ENCODE measurements at places on chromosomes 7 and 10. TPM values are rescaled to one million over a fixed set of nuclear protein-coding genes. Genes with fewer than 3 reads are reported as not detected.

The ANKRD61 gene
- total RNA-seq: under 0.01 TPM

The SPDYE16 gene
- not detected for total RNA-seq

The SCRN1 gene
- 91.4 TPM for total RNA-seq

The ZNF365 gene
- 3.3 TPM for total RNA-seq

The EPO gene
- total RNA-seq: not detected

The TUBB8 gene
- total RNA-seq: not detected

The CDHR3 gene
- total RNA-seq: 2.5 TPM

The PPP1R17 gene
- total RNA-seq: not detected

The OPTN gene
- 74.2 TPM for total RNA-seq

The LCOR gene
- 15.7 TPM for total RNA-seq

The CDH23 gene
- total RNA-seq: under 0.01 TPM

The XRCC2 gene
- 1.1 TPM for total RNA-seq

The SKIDA1 gene
- total RNA-seq: 0.58 TPM

The SHTN1 gene
- 1.2 TPM for total RNA-seq

The PRLHR gene
- total RNA-seq: not detected

The MLXIPL gene
- not detected for total RNA-seq

The LRRC17 gene
- total RNA-seq: 147 TPM

The BTBD16 gene
- under 0.01 TPM for total RNA-seq

The PRSS37 gene
- total RNA-seq: not detected
